8988T (cell line): ENCODE measurements at places on chromosomes 7 and 10.

- DNase-seq, result no peak
Measured at GRCh38 chr7:18610331-18610948, 114.9 kb downstream of the HDAC9 start.

GRCh38 chr7:126570845-126571244 is 681.9 kb downstream of the GRM8 start:
- no peak for DNase-seq

DNA sequence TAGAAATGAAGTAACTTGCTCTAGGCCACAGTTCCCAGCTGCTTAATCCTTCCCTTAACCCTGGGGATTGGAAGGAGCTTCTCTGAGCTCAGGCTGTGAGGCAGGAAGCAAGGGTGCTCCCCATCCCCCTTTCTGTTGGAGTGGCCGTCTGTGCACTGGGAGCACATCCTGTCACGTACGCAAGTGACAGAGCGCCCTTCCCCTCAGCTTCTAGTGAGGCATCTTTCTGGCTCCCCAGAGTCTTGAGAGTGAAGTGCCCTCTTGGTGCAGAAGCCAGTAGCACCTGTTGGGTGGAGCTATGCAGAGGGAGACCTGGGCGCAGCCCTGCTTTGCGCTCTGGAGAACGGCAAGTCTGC is 47.8 kb downstream of the SHH start:
- no peak for DNase-seq

DNA sequence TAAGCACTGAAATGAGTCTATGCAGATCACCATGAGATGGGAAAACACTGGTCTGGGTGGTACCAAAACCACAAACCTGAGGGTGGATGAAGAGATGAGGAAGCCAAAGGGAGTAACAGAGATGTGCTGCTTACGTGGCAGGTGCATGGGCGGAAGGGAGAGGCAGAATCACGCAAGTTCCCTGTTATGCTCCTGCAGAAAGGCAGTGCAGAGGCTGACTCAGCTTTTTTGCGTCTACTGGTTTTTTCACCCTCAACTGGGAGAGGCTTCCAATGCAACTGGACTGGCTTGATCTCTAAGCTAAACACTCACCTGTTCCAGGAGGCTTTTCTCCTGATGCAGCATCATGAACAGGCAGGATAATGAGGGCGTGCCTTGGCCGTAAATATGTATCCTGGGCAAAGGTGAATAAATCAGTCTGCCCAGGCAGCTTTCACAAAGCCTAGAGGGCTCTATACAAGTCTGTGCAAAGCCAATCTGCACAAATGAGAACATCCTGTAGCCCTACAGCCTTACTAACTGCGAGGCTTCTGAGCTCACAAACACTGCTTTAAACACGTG is 95.4 kb upstream of the AFAP1L2 start:
- no peak for DNase-seq

GRCh38 chr7:50473531-50473930 is 23.4 kb upstream of the FIGNL1 start:
- no peak for DNase-seq

DNA sequence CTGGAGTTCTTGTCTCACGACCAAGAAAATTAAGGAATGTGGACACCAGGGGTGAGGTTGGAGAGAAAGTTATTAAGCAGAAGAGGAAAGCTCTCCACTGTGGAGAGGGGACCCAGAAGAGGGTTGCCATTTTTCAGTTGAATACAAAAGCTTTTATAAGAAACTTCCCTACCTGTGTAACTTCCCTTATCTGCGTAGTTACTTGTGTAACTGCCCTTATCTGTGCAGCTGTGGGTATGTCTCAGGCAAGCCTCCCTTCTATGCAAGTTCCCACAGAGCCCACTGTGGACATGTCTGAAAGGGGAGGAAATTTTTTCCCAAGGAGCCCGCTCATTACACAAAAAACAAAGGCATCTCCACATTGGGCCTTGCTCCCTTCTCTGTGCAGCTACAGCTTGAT is 94.9 kb downstream of the SVOPL start:
- DNase-seq, result no peak

DNA sequence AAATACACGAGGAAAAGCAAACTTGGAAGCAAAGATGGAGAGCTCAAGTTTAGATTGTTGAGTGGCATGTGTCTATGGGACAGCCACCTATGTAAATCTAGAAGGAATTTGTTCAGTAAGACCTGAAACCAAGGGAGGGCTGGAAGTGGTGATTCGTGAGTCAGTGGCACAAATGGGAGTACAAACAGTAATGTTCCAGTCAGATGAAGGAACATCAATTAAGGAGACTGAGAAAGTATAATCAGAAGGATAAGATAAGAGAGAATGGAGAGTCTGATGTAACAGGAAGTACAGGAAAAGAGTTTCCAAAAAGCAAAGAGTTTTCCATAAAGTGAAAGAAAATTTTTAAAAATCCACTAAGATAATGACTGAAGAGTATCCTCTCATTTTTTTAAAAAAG is 544.2 kb downstream of the KIF20B start:
- DNase-seq, result no peak

GRCh38 chr10:95860166-95860940 is 47.4 kb upstream of the CC2D2B start:
- DNase-seq, result no peak

DNA sequence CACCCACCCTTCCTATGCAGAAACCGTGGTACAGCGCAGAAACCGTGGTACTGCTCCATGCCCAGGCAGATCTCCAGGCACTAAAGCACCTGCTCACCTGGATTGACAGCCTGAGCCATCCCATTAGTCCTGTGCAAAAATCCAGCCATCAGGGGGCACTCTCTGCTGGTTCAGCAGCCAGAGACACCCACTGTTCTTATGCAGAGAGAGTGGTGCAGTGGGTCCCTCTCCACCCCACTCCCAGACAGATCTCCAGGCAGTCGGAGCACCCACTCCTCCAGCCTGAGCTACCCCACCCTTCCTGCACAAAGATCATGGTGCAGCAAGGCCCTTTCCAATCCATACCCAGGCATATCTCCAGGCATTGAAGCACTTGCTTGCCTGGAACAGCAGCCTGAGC is 219.8 kb downstream of the CTNNA3 start:
- DNase-seq, result no peak

- no peak for DNase-seq
Measured at GRCh38 chr10:110566472-110567200, 859 bp upstream of the SMC3 start.

DNA sequence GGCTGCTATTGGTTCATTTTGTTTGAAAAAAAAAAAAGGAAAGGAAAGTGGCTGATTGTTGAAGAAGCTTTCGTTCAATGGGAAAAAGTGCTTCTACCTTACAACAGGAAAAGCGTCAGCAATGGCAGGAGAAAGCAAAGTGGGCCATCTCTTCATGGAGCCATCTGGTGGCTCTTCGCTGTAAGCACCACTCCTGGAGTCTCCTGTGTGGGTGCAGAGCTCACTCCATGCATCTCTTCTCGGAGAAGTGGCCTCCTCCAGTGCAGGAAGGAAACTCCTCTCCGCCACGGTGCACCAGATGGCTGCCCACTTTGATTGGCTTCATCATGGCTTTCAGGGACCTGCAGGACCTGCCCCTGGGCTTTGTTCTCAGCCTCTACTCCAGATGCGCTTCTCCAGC is 250.9 kb downstream of the PTEN start:
- peak; percentile 53 for DNase-seq

- DNase-seq, result no peak
Measured at GRCh38 chr7:12641196-12641595, 46.2 kb upstream of the ARL4A start.

DNA sequence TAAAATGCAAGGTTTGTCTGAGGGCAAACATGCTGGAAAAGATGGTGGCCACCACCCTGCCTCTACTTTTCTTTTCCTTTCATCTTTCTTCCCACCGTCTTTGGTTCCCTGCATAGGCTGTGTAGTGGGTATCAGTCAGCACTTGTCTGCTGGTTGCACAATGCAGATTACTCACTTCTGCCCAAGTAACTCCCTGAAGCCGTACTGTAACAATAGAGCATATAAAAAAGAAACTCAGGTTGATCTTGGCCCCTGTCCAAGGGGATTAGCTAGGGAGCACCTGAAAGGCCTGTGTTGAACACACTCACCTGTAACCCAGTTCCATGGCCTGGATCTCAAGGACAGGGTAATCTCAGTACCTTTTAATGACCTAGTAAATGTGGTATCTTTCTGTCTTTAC is 533.0 kb upstream of the GALNT17 start:
- DNase-seq, result no peak

DNA sequence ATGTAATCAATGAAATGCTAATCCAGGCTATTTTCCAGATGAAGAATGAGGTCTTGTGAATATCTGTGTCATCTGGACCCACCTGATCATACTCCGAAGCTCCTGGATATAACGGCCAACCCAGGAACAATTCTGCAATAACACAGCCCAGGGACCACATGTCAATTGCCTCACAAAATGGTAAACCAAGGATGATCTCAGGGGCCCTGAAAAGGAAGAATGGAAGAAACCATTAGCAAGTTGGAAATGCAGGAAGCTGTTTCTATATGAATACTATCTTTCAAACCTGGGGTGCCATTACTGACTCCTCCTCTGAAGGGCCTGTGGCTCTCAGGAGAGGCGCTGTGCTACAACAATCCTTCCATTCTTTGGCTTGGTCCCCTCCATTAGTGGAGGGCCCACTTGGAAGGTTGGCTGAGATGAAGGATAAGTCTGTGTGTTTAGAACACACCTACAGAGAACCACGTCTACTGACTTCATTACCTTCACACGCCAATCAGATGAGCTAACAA is 108.1 kb downstream of the CLEC2L start:
- DNase-seq, result no peak

DNA sequence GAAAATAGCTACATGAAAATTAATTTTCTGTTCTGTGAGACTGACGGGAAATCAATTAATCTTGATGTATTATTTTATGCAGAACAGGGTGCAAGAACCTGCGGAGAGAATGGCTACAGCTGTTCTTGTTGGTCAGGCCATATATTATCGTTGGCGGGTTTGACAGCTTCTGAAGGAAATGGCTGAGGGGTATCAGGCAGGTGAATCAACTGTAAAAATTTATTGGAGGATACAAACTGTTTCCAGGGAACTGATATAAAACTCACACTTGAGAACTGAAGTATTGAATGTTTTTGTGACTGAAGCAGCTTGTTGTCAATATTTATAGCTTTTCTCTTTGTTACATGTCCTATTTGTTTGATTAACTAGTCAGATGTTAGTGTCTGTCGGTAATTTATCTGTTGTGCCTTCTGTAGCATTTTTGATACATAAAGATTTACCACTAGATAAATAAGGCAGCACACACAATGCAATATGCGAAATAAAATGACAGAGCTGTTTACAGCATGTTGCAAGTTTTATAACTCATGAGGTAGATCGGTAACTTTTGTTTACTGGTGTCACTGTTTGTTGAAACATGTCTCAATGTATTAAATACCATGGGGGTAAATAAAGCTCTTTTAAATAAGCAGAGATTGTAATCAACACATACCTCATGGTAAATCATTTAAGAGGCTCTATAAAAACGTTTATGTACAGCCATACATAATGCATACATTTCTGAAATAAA is 308.2 kb downstream of the LRMDA start:
- no peak for DNase-seq

DNA sequence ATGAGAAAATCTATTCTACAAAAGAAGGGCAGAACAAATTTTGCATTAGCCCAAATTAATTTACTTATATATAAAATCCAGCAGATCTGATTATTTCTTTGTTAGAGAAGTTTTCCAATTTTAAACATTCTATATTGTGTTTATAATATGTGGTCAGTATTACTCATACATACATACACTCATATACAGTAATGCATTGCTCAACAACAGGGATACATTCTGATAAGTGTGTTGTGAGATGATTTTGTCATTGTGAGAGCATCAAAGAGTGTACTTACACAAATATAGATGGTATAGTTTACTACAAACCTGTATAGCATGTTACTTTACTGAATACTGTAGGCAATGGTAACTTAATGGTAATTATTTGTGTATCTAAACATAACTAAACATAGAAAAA is 239.6 kb upstream of the ETV1 start:
- no peak for DNase-seq

- DNase-seq, result no peak
Measured at GRCh38 chr7:8189625-8190024, 72.3 kb downstream of the ICA1 start.

GRCh38 chr7:18464830-18465229 is 30.7 kb upstream of the HDAC9 start:
- no peak for DNase-seq

DNA sequence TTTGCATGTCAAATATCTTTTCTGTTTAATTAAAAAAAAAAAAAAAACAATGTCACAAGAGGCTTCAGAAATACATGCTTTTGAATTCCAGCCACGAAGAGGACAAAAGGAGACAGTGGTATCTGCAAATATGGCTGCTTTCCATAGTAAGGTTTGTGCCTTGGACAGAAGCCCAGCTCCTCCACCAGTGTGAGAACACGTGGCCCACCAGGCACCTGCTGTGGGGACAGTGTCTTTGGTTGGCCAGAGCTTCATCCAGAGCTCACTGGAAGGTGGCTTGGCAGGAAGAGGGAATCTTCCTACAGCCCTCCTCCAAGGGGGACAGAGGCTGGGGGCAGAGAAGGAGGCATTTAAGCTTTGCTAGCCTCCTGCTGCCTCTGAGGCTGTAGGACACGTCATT is 144.6 kb downstream of the GLCCI1 start:
- no peak for DNase-seq

GRCh38 chr10:11292576-11293302 is 275.1 kb downstream of the CELF2 start:
- no peak for DNase-seq

DNA sequence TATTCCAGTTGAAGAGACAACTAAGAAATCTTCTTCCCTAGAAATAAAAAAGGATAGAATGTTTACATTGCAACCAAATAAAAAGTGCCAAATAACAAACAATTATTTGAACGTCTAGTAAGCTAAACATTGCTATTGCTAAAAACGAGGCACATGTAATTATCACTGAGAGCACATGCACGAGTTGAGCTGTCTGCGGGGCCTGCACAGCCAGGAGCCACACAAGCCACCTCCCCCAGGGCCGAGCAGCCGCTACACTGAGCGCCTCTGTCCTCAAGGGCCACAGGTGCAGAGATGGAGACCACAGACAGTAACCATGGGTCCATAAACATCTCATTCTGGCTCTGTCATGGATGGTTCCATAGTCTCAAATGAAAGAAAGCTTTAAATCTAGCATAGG is 17.2 kb downstream of the NCAPG2 start:
- DNase-seq, result no peak

- no peak for DNase-seq
Measured at GRCh38 chr10:119543814-119544642, 1.5 kb upstream of the RGS10 start.

DNA sequence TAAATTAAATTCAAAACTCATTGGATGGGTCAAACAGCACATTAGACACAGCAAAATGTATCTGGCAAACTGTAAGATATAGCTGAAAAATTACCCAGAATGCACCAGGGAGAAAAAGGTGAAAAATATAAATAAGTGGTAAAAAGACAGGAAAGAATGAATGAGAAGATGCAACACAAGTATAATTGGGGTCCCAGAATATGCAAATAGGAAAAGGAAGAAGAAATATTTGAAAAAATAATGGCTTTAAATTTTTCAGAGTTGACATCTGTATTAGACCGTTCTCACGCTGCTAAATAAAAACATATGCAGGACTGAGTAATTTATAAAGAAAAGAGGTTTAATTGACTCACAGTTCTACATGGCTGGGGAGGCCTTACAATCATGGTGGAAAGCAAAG is 167.7 kb upstream of the PLXNA4 start:
- no peak for DNase-seq
